ENCODE measurements at places on chromosomes 1 and 21.

DNA sequence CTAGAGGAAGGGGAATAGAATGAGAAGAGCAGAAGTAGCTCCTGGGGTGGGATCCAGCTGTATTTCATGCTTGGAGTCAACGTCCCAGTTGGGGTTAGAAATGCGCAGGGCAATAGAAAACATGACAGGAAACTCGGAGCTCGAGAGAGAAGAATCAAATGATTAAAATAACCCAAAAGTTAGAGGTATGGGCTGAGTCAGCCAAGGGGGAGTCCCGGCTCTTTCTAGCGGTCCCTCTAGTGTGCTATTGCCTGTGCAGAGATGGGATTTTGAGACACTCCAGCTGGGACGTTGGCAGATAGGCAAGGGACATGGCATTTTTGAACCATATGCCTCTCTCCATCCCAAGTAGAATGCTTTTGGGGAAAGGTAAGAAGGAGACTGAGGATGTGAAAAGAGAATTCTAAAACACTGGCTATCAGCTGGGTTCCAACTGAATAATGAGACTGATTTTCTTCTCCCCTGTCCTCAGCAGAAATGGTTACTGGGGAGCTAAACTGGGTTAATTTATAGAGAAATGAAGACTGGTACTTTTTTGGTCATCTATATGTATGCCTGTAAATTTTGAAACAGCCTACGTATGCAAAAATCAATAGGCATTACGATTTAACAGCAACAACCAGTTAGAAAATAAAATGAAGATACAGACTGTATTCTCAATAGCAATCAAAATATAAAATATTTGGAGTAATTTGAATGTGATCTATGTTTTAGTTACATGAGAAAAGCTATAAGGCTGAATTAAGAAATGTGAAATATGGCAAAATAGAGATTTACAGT lies 7.0 kb upstream of the VPS26C start:
- DNase-seq = no peak

DNA sequence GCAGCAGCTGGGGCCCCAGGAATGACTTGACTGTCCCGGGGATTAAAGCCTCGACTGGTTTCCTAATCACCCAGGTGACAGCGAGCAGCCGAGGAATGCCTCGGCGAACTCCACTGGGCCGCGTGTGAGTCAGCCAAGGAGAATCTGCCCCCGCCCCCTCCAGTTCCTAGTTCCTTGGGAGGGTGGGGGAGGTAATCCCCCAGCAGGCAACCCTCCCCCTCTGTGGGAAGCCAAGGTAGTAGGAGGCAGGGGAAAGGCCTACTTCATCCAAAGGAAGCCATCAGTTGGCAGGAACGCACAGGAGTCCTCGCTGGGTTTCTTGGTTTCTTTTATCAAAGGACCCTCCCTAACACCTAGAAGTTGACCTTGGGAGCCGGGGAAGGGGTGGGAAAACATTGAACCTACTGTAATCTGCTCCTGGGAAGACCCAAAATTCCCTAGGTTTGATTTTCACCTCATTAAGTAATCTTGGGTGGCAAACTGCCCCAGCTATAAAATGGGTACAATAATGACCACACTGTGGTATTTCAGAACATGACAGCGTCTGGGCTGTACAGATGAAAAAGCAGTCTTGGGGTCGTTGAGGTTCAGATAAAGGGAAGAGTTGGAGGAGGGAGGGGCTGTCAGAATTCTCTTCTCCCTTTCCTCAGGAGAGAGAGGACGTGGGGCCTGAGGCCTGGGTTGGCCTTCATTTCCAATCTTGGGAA lies 1.4 kb downstream of the TENT5B start:
- no peak for DNase-seq

DNA sequence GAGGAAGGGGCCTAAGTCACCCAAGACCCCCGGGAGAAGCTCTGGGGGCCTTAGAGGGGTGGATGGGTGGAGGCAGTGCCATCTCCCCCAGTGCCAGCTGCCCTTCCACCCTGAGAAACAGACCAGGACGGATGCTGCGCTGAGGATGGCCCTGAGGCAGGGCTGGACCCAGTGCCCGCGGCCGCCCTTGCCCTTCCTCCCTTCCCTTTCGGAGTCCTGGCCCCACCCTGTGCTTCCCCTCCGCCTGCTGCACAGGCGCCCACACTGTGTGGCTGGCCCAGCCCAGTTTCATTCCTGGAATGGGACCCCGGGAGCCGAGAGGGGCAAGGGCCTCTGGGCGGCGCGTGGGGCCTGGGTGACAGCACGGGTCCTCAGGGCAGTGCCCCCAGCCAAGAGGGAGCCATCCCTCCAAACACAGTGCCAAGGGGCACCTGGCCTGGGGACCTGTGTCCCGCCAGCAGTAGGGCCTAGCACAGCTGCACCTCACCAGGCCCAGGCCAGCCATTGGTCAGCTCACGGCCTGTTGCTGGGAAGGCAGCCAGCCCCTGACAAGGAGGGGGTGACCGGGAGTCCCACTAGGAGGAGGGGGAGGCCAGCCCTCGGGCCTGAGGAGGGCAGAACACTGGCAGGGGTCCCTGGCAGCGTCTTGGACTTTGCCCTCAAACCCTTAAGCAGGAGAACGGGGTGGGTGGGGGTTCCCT lies 13.4 kb upstream of the SKI start:
- DNase-seq = no peak

GRCh38 chr1:92556350-92556749 lies 69.6 kb upstream of the GFI1 start:
- no peak for DNase-seq

GRCh38 chr1:43801203-43801602 lies 93.9 kb downstream of the ST3GAL3 start:
- DNase-seq = no peak

DNA sequence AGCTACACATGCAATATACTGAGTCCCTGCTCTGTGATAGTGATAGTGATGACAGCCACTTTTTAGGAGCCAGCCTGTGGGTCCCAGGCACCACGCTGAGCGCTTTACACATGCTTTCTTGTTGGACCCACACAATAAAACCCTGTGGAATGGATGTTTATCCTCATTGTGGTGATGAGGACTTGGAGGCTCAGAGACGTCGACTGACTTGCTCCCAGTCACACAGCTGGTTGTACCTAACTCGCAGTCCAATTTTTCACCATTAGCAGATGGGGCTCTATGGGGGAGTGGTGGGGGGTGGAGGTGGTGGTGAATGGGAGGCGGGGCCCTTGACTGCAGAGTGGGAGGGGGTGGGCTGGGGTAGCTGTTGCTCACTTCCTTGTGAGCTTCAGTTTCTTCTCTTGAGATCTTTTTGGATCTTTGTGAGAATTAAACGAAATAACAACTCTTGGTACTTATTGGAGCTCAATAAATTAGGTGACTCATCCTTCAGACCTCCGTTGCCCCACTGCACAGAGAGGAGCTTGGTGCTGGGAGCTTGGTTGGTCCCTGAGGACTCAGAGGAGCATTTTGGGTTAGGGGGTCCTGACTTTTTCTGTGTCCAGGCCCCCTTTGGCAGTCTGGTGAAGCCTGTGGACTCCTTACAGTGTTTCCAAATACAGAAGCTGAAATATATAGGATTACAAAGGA lies 61.8 kb upstream of the CD1D start:
- no peak for DNase-seq

GRCh38 chr1:12003762-12004161 lies 15.5 kb upstream of the MIIP start:
- no peak for DNase-seq

- DNase-seq = no peak
These were observed at the start of gene TAS1R3 for GRCh38 chr1:1331068-1331965. TAS1R3 (plus strand) TSS chr1:1331280; CDS start chr1:1331346, 66 bp downstream.

- peak; percentile 42 for DNase-seq
These were observed 11.8 kb upstream of the ZFP69B start for GRCh38 chr1:40438391-40439015.

- DNase-seq = no peak
These were observed 51.4 kb upstream of the COL6A2 start for GRCh38 chr21:46046471-46046870.

DNA sequence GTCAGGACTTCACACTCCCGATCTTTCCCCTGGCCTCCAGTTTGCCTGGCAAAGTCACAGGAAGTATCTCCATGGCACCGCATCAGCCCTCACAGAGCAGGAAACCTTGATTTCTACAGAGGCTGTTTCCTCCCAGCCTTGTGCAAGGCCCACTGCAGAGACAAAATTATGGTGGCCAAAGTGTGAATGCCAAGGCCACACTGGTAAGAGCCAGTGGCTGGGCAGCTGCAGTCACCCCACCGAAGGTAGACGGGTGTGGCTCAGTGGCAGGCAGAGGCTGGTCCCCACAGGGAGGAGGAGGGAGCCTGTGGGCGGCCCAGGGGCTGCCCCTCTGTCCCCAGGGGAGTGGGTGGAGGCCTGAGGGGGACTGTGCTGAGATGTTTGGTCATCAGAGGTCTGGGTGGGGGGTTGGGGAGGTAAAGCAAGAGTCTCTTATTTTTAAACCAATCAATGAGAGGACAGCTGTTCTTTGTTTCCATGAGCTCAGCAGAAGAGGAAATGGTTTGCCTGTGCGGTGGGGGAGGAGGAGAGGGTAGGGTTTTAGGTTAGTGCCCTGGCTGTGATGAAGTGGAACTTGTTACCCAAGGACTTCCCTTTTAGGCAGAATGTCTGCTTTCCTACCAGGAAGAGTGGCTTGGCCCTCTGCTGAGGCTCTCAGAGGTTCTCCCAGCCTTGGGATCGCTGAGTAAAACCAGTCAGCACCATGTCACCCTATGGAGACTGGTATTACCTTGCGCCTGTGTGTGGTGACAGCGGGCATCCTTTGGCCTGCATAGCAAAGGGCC lies 18.0 kb upstream of the BTG2 start:
- no peak for DNase-seq

- DNase-seq = no peak
These were observed 2.0 kb upstream of the NID1 start for GRCh38 chr1:236066828-236067386.

GRCh38 chr1:31326461-31326860 lies 29.6 kb downstream of the ZCCHC17 start:
- DNase-seq = no peak

DNA sequence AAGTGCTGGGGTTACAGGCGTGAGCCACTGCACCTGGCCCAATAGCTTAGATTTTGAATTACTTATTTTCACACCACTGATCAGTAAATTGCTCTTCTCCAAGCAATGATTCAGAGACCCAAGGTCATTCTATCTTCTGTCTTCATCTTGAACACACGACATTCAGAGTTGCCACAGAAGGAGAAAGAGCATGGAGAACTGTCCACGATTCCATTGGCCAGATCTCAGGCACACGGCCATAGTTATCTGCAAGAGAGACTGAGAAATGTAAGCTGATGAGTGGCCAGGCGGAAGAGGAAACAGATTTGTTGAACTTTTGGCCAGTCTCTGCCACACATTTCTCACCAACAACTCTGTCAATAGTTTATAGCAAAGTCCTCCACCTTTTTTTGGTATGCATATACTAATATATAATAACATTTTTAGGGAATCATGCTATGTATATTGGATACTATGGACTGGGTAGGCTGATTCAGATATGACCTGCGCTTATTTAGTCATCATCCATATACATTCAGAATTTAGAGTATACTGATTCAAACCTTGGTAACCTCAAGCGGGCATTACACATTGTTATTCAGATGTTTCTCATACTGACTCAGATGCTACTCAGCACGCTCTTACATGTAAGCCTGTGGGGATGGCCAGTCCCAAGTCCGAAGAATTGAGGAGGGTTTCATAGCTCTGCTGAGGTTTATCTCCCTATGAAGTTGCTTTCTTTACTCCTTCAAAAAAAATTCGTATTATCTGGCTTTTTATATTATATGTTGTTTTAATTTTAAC lies 25.5 kb upstream of the CAP1 start:
- DNase-seq = no peak

GRCh38 chr1:106843518-106843917 lies 213.0 kb upstream of the PRMT6 start:
- DNase-seq = no peak

GRCh38 chr21:36552434-36552785 lies 72.5 kb upstream of the CLDN14 start:
- DNase-seq = no peak

GRCh38 chr1:203295796-203296195 lies 9.5 kb upstream of the BTG2 start:
- no peak for DNase-seq

DNA sequence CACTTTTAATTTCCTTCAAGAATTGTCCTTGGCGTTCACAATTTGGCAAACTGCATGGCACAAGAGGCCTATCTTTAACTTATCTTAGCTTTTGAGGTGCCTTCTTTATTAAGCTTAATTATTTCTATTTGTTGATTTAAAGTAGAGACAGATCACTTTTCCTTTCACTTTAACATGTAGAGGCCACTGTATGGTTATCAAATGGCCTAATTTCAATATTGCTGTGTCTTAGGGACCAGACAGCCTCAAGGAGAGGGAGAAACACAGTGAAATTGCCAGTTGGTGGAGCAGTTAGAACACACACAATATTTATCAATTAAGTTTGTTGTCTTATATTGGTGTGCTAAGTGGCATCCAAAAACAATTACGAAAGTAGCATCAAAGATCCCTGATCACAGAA lies 1013.9 kb downstream of the KCNT2 start:
- no peak for DNase-seq

DNA sequence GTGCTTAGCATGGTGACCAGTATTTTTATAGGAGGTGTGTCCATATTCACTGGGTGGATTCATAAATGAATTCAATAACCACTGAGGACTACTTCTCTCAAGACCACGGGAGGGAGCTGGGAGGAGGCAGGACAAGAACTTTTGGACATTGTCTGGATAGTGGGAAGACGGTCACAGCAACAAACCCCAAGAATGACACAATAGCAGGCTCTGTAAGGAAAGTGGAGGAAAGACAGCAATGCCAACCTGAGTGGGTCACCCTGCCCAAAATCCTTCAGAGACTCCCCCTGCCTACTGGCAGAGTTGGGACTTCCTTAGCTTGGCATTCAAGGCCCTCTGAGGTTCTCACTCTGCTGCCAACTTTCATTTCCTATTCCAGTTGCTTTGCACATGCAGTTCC lies 42.0 kb downstream of the GLIS1 start:
- no peak for DNase-seq

DNA sequence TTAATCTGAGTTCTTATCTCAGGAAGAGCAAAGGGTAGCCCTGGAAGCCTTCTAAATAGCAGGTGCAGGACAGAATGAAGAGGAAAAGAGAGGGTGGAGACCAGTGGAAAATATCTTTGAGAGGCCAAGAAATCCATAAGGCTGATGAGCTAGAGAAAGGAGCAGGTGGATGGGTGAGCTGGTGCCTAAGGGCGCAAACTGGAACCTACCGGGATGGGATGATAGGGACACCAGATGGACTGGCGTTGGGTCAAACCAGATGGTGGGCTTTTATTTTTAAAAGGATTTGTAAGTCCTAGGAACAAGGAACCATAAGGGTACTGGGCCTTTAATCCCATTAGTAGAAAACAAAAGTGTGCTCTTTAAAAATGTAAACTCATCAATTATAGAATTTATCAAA lies 59.7 kb downstream of the RGL1 start:
- no peak for DNase-seq

DNA sequence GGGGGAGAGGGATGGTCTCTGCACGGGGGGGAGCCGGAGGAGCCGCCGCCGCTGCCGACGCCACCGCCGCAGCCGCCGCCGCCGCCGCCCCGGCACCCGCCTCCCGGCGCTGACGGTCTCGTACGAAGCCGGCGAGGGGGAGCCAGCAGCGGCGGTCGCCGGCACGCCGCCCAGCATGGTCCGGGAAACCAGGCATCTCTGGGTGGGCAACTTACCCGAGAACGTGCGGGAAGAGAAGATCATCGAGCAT lies 311 bp downstream of the SPEN start:
- no peak for DNase-seq

GRCh38 chr1:22738522-22738921 lies 27.9 kb downstream of the EPHB2 start:
- DNase-seq = no peak
